Esophagus squamous epithelium (tissue), 5 donors: ENCODE measurements at places on chromosomes 7 and 10. TPM values are rescaled to one million over a fixed set of nuclear protein-coding genes. Genes with fewer than 3 reads are reported as not detected.

GRCh38 chr7:92612501-92612900, 22.3 kb upstream of the FAM133B start:
- DNase-seq: no peak
- no peaks in the 10 kb centered on the region for H3K27me3 ChIP-seq
- no peak overlapping the region for H3K27ac ChIP-seq
- H3K4me1 ChIP-seq: no peaks in the 10 kb centered on the region
- no peaks in the 10 kb centered on the region for H3K36me3 ChIP-seq

DNA sequence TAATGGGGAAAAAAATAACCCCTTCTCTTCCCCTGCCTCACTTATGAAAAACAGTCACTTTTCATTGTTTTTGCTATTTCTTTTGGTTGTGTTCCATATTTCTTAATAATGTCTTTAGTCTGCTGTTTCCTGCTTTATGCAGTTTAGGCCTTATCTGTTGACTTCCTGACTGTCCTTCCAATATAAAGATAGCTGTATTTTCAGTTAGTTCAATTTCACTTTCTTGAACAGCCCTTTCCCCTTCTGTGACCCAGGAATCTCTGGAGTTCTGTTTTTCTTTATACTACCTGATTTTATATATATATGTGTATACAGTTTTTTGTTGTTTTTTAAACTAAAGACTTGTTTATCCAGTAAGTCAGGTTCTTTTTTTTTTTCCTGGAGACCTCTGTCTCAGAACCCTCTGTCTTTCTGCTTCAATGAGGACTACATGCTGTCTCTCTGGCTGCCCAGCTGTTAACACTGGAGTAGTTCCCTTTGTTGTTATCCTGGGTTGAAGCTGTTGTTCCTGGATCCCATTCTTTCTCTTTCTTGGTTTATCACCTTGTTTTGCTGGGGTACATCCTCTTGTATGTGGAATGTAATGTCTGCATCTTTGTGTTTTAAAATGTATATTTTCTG, 87.2 kb downstream of the GSDME start:
- H3K4me3 ChIP-seq: no peak overlapping the region
- H3K4me1 ChIP-seq: no peaks in the 10 kb centered on the region
- H3K27me3 ChIP-seq: no peaks in the 10 kb centered on the region

DNA sequence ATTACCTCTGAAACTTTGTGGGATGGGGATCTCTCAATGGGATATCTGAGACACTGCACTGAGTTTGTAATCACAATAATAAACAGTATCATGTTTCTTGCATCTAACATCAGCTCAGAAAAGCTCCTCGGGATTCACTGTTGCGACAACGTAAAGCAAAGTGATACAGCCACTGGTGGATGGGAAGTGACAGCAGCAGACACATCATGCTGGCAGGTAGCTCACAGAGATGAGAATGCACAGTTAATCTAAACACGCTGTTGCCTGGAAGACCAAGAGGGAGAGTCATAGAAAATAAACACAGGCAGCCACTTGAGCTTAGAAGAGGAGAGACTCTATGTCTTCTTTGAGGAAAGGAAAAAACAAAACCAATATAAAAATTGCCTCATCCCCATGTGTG, 513.8 kb downstream of the MAGI2 start:
- H3K4me1 ChIP-seq: no peaks in the 10 kb centered on the region
- H3K36me3 ChIP-seq: no peaks in the 10 kb centered on the region
- H3K27ac ChIP-seq: no peak overlapping the region
- DNase-seq: no peak
- H3K27me3 ChIP-seq: no peaks in the 10 kb centered on the region
- no peak overlapping the region for H3K4me3 ChIP-seq

DNA sequence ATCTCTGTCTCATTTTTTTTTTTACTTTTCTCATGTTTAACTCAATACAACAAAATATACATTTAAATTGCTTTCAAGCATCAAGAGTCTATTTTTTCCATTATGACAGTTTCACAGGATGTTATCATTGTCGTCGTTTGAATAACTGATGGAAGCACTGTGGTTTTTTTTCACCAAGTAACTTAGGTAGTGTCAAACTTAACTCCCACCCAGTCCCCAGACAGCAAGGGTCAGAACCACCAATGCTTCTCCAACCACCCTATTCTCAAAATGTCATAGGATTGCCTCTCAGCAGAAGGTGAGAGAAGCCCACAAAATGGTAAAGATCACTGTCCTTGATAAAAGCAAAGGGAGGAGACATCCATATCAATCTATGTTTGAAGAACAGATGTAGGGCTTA, 339.4 kb downstream of the SFMBT2 start:
- H3K4me1 ChIP-seq: no peaks in the 10 kb centered on the region
- no peak for DNase-seq
- no peaks in the 10 kb centered on the region for H3K27me3 ChIP-seq
- H3K27ac ChIP-seq: no peak overlapping the region
- no peaks in the 10 kb centered on the region for H3K36me3 ChIP-seq

DNA sequence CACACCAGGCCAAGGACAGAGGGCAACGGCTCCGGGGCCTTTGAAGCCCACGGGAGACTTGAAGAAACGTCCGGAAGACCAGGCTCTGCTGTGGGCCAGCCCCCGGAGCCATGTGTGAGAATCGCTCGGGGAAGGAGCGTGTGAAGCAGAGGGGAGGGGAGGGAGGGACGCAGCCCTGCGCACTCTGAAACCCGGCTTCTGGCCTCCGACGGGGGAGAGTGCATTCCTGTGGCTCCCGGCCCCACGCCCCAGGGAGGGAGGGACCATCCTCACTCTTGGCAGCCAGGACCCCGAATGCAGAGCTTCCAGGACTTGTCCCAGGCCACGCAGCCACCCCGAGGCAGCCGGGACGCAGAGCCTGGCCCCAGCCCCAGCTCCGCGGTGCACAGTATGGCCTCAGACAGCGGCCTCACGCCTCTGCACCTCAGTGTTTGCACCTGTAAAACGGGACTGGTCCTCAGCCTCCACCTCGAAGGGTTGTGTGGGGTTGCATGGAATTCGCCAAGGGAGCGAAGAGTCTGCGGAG, 67.4 kb downstream of the PDGFA start:
- peaks cover 51% of the 10 kb centered on the region for H3K27me3 ChIP-seq
- H3K4me1 ChIP-seq: peaks cover 11% of the 10 kb centered on the region
- H3K4me3 ChIP-seq: no peak overlapping the region
- H3K36me3 ChIP-seq: no peaks in the 10 kb centered on the region

DNA sequence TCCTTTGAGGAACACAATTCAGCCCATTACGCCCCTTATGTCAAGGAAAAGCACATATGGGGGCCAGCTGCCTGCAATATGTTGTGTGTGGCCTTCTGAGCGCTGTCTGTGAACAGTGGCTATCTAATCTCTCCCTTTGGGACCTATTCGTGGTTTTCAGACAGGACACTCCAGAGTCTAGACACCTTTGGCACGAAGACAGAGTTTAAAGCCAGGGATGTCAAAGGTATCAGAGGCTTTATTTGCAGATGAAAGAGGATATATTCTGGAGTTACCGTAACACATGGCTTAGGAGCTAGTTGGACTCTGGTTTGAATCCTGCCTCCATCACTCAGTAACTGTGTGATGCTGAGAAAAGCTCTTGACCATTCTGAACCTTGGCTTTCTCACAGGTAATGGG, 14.8 kb upstream of the EEPD1 start:
- H3K4me3 ChIP-seq: no peak overlapping the region
- no peaks in the 10 kb centered on the region for H3K4me1 ChIP-seq
- H3K36me3 ChIP-seq: no peaks in the 10 kb centered on the region

- no peak overlapping the region for H3K4me3 ChIP-seq
- DNase-seq: no peak
- H3K36me3 ChIP-seq: no peaks in the 10 kb centered on the region
- H3K27me3 ChIP-seq: no peaks in the 10 kb centered on the region
Observed at GRCh38 chr10:95327367-95327766, 36.6 kb upstream of the PDLIM1 start.

- DNase-seq: no peak
- no peak overlapping the region for H3K4me3 ChIP-seq
- no peaks in the 10 kb centered on the region for H3K36me3 ChIP-seq
- H3K27me3 ChIP-seq: no peaks in the 10 kb centered on the region
Observed at GRCh38 chr10:12707461-12708185, 293.9 kb downstream of the CCDC3 start.

- DNase-seq: no peak
- peaks cover 48% of the 10 kb centered on the region for H3K27me3 ChIP-seq
- no peak overlapping the region for H3K27ac ChIP-seq
- H3K4me1 ChIP-seq: peaks cover 46% of the 10 kb centered on the region
- H3K4me3 ChIP-seq: no peak overlapping the region
- H3K36me3 ChIP-seq: no peaks in the 10 kb centered on the region
Observed at GRCh38 chr10:132963430-132963960, 21.1 kb upstream of the CFAP46 start.

GRCh38 chr10:84264611-84265141, 19.8 kb downstream of the RGR start:
- H3K4me3 ChIP-seq: no peak overlapping the region
- H3K27me3 ChIP-seq: peaks cover 31% of the 10 kb centered on the region
- no peaks in the 10 kb centered on the region for H3K4me1 ChIP-seq
- no peaks in the 10 kb centered on the region for H3K36me3 ChIP-seq

DNA sequence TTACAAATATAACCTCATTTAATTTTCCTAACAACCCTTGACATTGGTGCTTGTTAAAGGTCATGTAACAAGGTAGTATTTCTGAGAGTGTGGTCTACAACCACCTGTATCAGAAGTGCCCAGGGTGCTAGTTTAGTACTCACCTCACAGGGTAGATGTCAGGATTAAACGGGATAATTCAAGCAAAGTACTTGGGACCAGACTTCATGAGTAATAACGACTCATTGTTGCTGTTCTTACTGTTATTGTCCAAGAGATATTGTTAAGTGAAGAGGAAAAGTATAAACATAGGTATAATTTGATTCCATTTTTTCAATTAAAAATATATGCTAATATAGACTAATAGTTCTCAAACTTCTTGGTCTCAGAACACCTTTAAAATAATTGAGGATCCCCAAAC, 179.3 kb downstream of the WNT2 start:
- no peaks in the 10 kb centered on the region for H3K4me1 ChIP-seq
- no peak for DNase-seq
- H3K36me3 ChIP-seq: no peaks in the 10 kb centered on the region
- H3K4me3 ChIP-seq: no peak overlapping the region

DNA sequence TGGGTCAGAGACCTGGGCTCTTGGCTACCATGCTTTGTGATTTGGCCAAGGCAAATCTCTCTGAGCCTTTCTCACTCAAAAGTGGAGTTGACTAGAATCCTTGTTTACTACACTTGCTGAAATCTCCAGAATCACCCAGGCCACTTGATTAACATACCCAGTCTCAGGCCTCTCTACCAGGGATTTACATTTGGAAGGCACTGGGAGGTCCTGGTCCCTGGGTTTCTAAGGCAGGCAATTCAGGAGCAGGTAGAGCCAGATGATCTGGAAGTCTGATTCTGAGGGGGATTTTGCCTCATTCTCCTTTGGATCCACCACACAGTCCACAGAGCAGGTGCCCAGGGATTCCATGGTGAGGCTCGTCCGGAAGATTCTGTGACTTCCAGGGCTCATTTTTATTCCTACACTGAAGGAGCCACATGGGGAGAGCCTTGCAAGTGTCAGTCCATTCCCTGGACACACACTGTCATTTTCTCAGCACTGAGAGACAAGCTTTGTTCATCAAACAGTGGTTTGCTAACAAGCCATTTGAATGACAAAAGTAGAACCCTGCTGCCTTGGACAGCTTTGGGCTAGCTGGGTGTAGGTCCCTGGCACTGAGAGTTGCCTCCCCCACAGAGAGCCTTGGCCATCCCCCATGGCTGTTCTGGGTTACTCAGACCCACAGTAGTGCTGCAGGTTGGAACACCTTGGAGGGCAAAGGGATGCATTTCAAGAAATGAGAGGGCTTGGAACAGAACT, 74.2 kb downstream of the NOC3L start:
- H3K4me3 ChIP-seq: no peak overlapping the region
- no peaks in the 10 kb centered on the region for H3K27me3 ChIP-seq
- no peaks in the 10 kb centered on the region for H3K4me1 ChIP-seq
- H3K36me3 ChIP-seq: no peaks in the 10 kb centered on the region
- no peak for DNase-seq

DNA sequence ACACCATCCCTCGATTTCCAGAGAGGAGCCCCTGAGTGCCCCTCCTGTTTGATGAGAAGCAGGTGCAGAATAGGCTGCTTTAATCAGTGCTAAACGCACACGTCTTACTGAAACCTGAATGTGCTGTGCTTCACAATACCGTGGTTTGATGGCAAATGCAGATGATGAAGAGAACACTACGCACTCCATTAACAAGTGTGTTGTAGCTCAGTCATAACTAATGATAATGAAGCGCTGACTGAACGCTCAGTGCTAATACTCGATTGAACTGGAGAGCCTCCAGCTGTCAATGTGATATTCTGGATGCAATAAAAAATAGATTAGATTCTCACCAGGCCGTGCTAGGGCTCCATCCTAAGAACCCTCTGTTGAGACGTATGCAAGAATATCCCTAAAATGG, 279.7 kb upstream of the PLPP4 start:
- H3K27me3 ChIP-seq: no peaks in the 10 kb centered on the region
- H3K36me3 ChIP-seq: no peaks in the 10 kb centered on the region

SLC39A12 gene
- total RNA-seq: not detected

EPO gene
- not detected for total RNA-seq

FRMD4A gene
- total RNA-seq: 7.8 TPM

GDF2 gene
- total RNA-seq: not detected

VSTM4 gene
- total RNA-seq: 6.9 TPM

TNS3 gene
- total RNA-seq: 11.9 TPM

TRPV5 gene
- total RNA-seq: not detected

EGR2 gene
- total RNA-seq: 0.53 TPM

KAZALD1 gene
- total RNA-seq: 1.1 TPM

MALSU1 gene
- 32.6 TPM for total RNA-seq

UBE2D4 gene
- total RNA-seq: 10.9 TPM

HOXA7 gene
- 0.23 TPM for total RNA-seq
